Naive B cell (primary cell): ENCODE measurements at places on chromosomes 11 and 22.

DNA sequence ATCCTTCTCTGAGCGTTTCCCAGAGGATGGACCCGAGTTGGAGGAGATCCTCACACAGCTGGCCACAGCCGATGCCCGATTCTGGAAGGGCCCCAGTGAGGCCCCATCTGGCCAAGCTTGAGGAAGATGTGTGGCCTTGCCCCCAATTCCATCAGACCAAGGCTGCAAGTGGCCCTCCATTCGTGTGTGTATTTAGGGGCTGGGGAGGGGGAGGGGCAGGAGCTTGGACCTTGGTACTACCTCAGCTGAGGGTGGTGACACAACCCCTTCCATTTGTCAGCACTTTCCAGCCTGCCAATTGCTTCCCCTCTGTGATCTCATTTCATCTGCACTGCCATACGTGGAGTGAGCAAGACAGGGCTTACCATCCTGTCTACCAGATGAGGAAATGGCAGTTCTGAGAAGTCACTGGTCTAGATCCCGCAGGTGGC lies 1.3 kb upstream of the BBS1 start:
- DNase-seq, result no peak

GRCh38 chr11:25613451-25613850 lies 718.5 kb upstream of the ANO3 start:
- no peak for DNase-seq

DNA sequence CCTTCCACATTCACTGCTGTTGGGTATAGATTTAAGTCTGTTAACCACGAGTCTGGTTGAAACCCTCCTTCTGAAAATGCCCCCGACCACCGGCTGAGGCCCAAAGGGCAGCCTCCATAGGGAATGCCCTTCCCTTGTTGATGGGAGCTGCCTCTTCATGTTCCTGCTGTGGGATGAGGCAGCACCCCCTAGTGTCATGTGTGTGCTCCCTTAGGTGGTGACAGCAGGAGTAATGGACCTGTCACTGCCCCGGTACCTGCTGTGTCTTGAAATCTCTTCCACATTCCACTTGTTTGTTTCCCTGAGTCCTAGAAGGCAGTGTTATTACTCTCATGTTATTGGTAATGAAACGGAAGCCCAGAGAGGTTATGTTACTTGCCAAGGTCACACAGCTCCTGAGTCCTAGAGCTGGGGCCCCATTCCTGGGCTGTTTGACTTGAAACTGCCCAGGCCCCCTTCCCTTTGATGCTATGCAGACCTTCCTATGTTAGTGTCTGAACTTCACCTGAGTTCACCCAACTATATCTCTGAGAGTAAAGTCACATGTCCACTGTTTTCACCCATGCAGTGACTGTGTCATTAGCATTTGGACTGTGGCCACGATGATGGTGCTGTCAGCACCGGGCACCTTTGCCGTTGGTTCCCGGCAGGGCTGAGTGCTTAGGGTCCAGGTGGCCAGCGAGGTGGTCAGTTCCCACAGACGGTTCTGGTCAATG lies 234.3 kb downstream of the TBC1D22A start:
- no peak for DNase-seq

- no peak for DNase-seq
Observed at GRCh38 chr22:46501701-46502100, 35.7 kb downstream of the CELSR1 start.

DNA sequence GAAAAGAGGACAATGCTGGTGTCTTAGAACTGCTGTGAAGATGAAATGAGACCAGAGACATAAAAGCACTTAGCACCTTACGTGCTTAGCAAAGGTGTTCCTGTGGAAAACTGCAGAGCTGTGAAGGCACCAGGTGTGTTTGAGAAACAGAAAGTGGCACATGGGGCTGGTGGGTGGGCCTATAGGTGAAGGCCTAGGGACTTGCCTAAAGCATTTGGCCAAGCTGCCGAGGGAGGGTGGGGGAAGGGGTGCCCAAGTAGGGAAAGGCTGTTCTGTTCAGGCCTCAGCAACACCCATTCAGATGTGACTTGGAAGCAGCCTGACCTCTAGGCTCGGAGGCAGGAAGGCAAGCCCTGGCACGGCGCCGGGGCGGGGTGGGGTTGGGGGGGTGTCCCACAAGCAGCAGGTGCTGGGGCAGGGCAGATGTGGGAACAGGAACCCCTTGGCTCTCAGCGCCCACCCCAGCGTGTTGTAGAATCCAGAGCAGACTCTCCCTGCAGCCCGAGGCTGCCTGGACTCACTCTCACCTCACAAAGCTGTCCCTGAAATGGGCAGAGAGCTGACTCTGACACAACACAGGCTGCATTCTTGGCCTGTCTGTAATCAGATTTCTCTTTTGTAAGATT lies 366.7 kb upstream of the NARS2 start:
- no peak for DNase-seq

DNA sequence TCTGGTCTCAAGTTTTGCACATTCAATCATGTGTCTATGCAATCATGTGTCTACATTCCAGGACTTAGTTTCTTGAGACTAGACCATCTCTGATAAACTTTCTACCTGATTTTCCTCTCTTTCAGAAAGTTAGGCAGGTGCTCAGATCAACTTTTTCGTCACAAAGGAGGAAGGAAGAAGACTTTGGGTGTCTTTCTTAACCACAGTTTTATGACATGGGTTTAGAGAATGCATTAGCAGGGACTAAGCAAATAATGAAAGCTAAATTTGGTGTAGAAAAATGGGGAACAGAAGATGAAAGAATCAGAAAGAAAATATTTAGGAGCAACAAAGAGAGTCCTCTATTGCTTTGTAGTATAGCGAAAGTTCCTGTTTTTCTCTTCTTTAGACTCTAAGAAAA lies 7.7 kb upstream of the GLYATL1B start:
- DNase-seq, result peak; percentile 72

- DNase-seq, result no peak
Observed at GRCh38 chr11:94866936-94867795, 99.0 kb downstream of the AMOTL1 start.

- DNase-seq, result no peak
Observed at GRCh38 chr11:61328351-61328750, 4.6 kb downstream of the DDB1 start.

GRCh38 chr11:44301564-44302271 lies 8.2 kb downstream of the ALX4 start:
- DNase-seq, result no peak

DNA sequence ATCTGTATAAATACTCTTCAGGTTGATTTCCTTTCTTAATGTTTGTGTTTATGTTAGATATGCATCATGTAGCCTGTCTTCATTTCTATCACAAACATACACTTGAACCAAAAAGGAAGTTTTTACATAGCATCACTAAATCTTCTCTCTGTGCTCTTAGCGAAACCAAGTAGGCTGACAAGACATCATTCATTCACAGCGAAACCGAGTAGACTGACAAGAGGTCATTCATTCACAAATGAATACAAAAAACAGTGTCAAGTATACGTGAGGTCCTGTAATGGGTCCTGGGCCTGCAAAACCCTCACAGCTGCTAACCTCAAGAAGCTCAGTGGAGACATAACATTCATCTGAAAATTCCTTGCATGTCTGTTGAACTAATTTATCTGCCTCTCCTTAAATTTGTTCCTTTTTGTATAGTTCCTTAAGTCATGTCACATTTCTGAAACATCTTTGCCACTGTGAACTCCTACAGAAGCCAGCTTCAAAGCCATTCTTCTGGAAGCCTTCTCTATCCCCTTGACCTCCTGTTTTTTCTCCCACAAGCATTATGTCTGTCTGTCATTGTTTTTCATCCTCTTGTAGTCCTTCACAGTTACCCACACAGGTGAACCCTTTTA lies 9.8 kb upstream of the HBE1 start:
- DNase-seq, result no peak

DNA sequence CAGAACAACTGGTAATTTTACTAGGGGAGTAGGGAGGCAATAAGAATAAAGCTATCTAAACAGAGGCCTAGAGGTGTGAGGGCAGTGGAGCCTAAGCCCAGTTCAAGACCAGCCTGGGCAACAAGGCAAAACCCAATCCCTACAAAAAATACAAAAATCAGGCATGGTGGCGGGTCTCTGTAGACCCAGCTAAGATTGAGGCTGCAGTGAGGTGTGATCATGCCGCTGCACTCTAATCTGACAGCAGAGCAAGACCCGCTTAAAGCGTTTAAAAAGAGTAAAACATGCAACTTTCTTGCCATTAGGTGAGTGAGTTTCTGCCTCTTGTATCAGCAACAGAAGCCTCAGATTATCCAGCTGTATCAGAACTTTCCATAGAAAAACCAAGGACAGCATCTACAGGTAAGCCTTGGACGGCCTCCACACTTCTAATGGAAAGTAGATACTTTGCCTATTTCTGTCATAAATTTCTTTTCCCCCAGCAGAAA lies 12.1 kb downstream of the TAF1D start:
- DNase-seq, result no peak

DNA sequence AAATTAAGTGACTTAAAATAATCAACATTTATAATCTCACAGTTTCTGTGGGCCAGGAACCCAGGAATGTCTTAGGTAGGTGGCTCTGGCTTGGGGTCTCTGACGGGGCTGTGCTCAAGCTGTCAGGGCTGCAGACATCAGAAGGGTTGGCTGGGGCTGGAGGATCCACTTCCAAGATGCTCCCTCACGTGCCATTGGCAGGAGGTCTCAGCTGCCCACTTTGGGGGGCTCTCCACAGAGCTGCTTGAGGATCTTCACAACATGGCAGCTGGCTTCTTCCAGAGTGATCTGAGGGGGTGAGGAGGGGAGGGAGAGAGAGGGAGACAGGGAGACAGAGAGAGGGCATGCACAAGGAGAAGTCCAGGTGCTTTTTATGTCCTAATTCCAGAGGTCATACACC lies 18.1 kb downstream of the SLC2A11 start:
- no peak for DNase-seq

DNA sequence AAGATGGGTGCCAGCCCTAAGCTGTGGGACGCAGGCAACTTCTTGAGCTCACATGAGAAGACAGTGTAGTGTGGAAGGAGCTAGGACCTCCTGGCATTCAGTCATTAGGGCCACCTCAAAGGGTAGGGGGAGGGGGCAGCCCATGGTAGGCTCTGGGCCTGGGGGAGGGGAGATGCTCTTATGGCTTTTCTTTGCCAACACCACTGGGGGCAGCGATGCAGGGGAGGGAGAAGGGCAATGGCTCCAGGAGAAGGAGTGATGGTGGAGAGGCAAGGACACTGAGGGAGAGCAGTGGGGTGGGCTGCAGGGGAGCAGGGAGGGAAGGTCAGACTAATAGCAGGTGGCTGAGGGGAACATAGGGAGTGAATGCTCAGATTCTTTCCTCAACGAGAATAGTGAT lies 63.3 kb upstream of the SUSD2 start:
- DNase-seq, result no peak

DNA sequence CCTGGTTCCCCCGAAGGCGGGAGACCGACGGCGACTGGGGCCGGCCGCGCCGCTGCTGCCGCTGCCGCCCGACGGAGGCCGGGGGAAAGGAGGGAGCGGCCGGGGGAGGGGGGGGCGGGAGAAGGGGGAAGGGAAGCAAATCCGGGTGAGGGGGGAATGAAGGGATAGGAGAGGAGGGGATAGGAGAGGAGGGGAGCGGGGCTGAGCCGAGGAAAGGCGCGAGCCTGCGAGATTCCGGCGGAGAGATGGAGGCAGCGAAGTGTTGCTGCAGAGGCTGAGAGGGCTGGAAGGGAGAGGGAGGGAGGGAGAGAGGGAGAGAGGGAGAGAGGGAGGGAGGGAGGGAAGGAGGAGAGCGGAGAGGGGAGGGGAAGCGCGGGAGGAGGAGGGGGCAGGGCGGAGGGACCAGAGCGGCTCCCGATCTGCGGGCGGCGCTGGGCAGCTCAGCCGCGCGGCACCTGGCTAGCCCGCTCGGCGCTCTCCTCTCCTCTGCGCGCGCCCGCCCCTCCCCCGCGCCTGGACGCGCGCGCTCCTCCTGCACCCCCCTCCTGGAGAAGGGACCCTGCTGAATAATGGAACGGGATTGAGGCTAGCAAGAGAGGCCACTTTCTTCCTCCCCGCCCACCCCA lies 52.3 kb downstream of the SLC22A12 start:
- DNase-seq, result no peak

DNA sequence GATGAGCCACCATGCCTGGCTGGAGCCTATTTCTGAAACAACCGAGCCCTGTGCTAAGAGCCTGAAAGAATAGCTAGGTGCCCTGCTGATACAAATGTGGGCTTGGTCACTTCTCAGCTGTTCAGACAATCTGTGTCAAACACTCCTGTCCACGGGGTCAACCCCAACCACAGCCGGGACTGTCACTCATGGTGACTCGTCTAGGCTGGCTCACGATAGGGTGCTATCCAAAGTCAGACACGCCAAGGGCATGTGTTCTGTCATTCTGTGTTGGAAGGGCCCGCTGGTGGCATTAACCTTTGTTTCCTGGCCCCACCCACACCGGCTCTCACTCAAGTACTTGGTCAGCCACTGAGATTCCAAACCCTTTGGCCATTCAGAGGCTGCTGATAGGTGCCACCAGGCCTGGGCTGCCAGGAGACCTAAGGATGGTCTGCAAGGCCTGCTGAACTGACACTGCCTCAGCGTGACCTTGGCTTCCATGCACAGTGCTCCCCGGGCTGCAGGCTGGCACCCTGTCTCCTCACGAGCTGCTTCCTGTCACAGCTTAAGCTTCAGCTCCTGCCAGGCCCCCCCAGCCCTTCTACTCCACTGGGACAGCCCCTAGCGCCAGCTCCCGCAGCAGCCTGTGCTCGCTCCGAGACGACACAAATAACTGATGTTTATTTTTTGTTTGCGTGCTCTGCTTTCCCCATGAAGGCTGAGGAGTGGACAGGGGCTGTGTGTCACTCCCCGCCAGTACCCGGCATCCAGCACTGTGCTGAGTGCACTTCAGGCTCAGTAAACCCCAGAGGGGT lies 14.2 kb upstream of the CDC42BPG start:
- DNase-seq, result peak; percentile 59

GRCh38 chr11:2886191-2886894 lies 768 bp upstream of the CDKN1C start:
- DNase-seq, result peak; percentile 30

- no peak for DNase-seq
Observed at GRCh38 chr22:32897400-32897799, 95.9 kb downstream of the TIMP3 start.

- no peak for DNase-seq
Observed at GRCh38 chr22:30247974-30248373, 1.4 kb upstream of the LIF start.

- no peak for DNase-seq
Observed at GRCh38 chr11:56782167-56782847, 33.8 kb upstream of the OR9G4 start.

DNA sequence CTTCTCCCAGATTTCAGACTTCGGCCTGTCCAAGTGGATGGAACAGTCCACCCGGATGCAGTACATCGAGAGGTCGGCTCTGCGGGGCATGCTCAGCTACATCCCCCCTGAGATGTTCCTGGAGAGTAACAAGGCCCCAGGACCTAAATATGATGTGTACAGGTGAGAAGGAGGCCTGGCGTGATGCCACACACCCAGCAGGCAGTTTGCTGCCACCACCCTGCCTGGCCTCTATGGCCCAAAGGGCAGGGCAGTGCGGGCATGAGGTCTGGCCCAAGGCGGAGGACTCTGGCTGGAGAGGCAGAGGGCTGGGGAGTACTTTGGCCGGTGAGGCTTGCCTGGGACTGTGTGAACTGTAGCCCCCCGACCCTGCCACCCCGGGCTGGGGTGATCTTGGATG lies 7.3 kb downstream of the ANKK1 start:
- no peak for DNase-seq

GRCh38 chr22:23305321-23305910 lies 125.1 kb downstream of the BCR start:
- no peak for DNase-seq
